H54 (cell line): ENCODE measurements at places on chromosomes 5 and 9.

DNA sequence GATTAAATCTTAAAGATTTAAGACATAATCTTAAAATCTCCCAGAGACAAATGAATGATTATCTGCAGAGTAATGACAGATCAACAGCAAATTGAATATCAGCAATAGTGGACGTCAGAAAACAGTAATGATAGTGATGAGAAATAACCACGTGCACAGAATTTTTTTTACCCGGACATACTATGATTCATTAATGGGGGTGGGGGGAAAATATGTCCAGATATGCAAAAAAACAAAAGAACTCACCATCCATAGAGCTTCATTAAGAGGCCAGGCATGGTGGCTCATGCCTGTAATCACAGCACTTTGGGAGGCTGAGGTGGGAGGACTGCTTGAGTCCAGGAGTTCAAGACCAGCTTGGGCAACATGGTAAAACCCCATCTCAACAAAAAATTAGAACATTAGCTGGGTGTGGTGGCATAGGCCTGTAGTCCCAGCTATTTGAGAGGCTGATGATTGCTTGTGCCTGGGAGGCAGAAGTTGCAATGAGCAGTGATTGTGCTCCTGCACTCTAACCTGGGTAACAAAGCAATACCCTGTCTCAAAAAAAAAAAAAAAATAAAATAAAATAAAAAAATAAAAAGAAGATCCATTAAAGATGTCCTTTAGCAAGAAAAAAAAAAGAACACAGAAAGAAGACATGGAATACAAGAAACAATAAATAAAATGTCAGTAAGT is 30.9 kb upstream of the SHOC1 start:
- peak; percentile 5 for DNase-seq

- no peak for DNase-seq
These were observed 163.5 kb downstream of the SEMA6A start for GRCh38 chr5:116411101-116411571.

GRCh38 chr5:116046823-116047222 is 14.6 kb downstream of the ARL14EPL start:
- no peak for DNase-seq

GRCh38 chr5:132439521-132440089 is 51.0 kb downstream of the IRF1 start:
- DNase-seq = peak; percentile 69

DNA sequence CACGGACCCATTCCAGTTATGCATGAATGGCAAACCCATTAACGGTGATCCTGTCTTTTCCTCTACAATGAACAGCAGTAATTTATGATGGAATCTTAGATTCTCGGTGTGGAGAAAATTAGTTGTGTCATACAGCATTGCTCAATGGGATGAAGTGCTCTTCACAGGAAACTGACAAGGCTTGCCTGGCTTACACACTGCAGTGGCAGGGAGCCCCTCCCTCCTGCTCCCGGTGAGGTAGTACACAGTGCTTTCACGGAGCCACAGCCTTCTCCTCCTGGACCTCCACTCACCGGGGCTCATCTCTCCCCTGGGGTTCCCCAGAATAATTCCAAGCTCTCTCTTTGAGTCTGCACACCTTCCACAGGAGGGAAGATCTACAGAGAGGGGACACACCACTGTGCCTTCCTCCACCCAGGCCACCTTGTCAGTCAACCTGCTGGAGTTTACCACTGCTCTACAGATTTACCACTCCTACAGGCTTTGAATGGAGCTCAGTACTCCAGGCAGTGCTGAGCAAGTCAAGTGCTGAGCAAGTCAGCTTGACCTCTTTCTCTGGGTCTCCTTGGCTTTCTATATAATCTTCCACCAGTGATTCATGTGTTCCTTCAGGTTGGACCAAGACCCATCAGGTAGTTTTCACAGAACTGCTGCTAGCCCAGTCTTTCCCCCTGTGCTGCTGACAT is 59.1 kb upstream of the TBC1D2 start:
- DNase-seq = no peak
